ENCODE measurements at places on chromosomes 2 and 18.

GRCh38 chr2:179441551-179441950 is 176.9 kb upstream of the SESTD1 start:
- no peak for DNase-seq

- no peak for DNase-seq
These were observed 5.6 kb upstream of the TNS1 start for GRCh38 chr2:218008060-218009040.

- DNase-seq = no peak
These were observed 417.5 kb downstream of the NUP35 start for GRCh38 chr2:183541766-183542165.

DNA sequence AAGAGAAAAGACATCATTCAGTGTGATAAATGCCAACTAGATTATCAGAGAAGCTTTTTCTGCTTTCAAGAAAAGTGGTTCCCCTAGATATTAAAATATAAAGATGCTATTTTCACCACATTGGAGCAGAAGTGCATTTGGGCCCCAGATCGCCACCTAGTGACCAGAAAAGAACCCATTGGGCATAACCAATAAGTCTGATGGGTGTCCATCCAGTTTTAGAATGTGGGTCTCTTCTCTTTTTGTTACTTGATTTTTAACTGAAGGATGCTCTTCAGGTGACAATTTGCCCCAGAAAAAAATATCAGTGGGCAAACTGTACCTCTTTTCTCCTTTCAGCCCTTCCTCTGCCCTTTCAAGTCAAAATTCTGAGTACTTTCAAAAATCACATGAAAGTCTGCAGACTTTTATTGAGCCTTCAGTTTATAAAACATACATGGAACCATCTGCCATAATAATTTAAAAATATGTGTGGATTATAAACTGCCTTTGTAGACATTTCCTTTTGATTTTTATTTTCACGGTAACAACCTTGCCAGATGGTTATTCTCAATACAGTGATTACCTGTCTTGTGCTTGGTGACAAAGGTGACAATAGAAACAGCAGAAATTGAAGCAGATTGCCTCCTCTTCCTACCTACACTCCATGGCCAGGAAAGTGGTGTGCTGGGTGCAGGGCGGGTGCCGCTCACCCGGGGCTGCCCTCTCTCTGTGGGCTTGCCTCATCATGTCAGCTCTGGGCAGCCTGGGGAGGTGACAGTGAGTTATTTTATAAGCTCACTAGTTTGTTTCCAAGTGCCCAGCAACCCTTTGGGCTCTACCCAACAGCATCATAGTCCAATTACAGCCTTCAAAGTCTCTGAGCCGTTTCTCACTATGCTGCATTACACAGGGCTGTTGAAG is 124.5 kb downstream of the DCDC2C start:
- DNase-seq = no peak

GRCh38 chr2:109321570-109321969 is 192.6 kb downstream of the SH3RF3 start:
- no peak for DNase-seq
